ENCODE measurements at places on chromosomes 13 and 19.

DNA sequence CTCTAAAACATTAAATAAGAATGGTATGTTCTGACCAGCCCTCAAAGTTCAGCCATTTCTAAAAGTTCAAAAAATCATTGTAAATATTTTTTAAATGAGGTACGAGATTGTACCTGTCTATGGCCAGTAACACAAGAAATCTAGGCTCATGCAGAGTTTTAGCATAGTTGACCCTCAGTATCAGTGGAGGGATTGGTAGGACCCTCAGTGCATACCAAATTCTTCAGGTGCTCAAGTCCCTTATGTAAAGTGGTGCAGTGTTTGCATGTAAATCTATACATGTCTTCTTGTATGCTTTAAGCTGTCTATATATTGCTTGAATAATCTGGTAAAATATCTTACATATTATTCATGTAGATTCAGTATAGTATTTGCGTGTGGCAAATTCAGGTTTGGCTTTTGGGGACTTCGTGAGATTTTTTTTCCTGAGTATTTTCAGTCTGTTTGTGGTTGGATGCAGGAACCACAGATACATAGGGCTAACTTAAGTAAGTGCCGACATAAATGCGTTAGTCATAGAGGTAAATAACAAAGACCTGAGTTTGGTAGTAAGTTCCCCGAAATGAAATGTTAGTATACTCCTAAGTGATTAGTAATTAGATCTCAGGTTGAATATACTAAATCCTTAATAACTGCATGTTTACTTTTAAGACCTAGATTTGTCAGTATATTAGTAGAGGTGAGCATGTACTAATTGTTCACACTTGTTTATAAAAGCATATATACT is 7.8 kb downstream of the MIR17HG start:
- no peak for DNase-seq

DNA sequence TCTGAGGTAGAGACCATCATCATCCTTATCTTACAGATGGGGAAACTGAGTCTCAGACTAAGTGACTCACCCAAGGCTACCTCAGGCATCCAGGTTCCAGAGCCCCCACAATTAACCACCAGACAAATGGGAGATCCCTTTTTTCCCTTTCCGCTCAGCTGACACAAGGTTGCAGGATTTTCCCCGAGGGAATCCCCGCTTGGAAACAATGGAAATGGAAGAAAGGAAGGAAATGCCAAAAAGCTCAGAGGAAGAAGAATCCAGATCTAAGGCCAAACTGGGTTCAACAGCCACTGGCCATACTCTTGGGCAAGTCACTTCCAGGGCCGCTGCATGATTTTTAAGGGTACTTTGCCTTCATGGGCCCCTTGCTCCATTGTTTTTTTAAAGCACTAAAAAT is 1.6 kb downstream of the ZNF71 start:
- no peak for DNase-seq

DNA sequence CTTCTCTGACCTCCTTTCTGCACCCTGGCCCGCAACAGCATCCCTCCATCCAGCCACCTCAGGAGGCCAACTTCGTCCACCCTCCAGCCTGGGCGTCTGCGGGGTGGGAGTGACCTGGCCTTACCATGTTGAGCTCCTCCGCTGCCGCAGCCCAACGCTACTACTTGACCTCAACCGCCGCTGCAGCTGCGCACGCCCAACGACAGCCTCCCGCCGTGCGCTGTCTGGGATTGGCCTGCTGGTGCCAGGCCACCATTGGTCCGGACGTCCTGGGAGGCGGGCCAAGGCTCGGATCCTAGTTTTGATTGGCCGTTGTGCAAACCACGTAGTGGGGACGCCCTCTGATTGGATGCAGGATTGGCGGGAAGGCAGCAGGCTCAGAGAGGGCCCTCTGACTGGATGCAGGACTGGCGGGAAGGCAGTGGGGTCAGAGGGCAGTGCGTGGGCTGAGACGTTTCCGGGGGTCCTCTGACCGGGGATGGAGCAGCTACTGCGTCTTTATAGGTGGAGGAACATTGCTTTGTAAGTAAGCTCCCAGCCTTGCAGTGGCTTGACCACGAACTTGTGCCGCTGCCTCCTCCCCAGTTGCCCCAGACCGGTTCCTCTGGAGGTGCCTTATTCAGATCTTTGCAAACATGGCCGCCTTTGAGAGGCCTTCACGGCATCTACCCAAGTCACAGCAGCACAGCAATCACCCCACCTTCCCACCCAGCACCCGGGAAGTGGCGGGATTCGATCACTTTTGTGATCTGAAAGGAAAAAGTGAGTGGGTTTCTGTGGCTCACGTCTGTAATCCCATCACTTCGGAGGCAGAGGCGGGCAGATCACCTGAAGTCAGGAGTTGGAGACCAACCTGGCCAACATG is at the start of gene TUBA3C:
TSS of gene TUBA3C (minus strand) at position 204 of the 865 bp plus-strand sequence. CDS start at position 127, 77 bp downstream.
- no peak for DNase-seq

GRCh38 chr19:2488942-2489731 is 13.2 kb downstream of the GADD45B start:
- DNase-seq: no peak

GRCh38 chr13:26961890-26962615 is 201.5 kb upstream of the GPR12 start:
- no peak for DNase-seq

GRCh38 chr13:101846249-101846648 is 393.8 kb downstream of the ITGBL1 start:
- DNase-seq: no peak

DNA sequence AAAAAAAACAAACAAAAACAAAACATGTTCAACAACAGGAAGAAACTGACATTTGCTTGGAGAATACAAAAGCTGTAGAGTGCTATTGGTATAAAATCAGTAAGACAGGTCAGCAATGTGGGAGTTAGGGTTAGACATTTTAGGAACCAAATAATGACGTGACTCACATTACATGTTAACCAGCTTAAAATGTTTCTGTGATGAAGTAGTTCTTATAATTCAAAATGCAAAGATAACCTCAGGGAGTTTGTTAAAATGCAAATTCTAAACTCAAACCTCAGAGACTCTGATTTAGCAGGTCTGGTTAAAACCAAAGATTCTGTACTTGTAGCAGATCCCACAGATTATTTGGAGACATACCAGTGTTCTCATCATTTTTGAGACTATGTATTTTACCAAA is 549.4 kb upstream of the SLITRK1 start:
- DNase-seq: peak; percentile 38

DNA sequence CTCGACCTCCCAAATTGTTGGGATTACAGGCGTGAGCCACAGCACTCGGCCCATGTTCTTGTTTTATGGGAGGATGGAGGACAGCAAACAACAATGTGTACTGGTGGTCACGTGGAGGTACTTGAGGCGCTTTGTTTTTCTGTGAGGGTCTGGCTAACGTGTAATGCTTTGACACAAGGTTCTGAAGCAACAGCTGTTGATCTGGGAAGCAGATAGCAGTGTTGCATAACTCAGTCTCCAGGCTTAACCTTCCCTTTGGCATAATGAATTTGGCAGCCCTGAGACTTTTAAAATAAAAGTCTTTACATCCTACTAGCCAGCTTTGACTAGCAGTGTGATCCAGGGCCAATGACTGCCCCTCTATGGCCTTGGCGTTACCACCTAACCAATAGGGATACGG is 6.9 kb upstream of the ZNF580 start:
- no peak for DNase-seq

GRCh38 chr19:1360126-1360817 is 23.4 kb upstream of the NDUFS7 start:
- DNase-seq: no peak

Measured in foreskin keratinocyte (primary cell).